ENCODE measurements at places on chromosomes 12 and 14. TPM values are rescaled to one million over a fixed set of nuclear protein-coding genes. Genes with fewer than 3 reads are reported as not detected.

DNA sequence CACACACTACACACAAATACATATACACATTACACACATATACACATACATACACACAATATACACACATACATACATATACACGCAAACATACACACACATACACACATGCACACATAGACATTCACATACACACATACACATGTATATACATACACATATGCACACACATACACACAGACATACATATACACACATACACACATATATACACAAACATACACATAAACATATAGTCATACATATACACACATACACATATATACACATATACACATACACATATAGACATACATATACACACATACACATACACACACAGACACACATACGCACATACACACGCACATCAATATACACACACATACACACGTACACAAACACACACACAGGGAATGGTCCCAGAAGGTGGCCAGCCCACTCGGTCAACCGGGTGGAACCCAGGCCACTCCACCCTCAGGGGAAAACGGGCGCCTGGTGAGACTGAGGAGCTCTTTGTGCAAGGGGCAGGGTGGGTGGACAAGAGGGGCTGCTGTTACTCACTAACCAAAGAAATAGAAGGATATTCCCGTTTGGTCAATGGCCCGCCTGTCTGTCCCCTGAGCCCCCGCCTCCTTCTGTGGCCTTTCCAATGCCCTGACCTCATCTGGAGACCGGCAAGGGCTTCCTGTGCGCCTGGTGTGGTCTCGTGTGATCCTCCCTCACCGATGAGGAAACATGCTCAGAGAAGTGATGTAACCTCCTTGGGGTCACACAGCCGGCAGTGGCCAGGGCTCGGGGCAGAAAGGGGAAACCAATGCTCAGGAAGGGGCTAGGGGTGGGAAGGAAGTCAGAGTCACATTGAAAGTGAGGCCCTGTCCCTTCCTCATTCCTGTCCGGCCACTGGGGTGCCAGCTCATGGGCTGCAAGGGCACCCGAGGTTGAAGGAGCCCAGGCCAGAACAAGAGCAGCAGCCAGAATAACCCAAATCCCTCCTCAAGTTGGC lies 5.3 kb downstream of the TRPV4 start:
- DNase-seq: peak; percentile 78

DNA sequence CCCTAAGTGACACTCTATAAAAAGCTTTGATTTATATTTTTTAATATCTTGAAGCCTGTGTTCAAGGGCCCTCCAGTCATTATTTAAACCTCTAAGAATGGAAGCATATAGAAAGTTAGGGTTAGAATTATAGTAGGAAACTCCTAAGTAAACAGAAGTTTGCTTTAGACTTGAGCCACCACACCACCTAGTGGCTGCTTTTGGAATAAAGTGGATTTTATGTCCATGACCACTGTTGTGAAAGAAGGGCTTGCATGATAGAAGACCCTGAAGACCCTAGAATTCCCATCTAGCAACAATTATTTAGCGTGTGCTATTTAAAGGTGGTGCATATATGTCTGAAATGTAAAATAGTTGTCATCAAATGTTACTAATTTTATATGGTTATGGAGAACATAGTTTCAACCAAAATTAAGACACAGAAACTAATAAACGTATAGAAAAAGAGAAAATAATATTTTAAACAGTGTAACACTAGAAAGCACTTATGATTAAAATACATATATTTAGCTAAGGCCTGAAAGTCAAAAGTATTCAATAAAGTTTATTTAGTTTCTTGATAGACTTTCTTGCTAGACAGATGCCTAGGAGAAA lies 21.3 kb downstream of the LRRIQ1 start:
- no peak for DNase-seq

GRCh38 chr14:91484186-91484585 lies 25.9 kb downstream of the PPP4R3A start:
- DNase-seq: no peak

GRCh38 chr12:87728931-87729593 lies 300.1 kb downstream of the C12orf50 start:
- no peak for DNase-seq

DNA sequence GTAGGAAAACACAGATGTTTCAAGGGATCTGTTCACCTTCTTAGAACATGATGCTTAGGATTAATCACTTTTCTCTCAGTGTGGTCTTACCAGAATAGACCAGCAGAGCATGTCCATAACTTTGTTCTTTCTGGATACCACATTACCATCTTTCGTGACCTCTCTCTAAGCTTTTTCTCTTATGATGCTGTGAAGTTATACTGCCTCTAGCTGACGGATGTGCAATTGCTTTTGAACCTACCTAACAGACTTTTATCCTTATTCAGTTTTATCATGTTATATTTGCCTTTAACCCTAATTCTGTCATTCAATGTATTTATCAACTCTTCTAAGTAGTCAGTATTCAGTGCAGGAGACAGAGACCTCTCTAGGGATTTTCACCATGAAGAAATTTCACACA lies 246.7 kb downstream of the DACT1 start:
- DNase-seq: no peak

DNA sequence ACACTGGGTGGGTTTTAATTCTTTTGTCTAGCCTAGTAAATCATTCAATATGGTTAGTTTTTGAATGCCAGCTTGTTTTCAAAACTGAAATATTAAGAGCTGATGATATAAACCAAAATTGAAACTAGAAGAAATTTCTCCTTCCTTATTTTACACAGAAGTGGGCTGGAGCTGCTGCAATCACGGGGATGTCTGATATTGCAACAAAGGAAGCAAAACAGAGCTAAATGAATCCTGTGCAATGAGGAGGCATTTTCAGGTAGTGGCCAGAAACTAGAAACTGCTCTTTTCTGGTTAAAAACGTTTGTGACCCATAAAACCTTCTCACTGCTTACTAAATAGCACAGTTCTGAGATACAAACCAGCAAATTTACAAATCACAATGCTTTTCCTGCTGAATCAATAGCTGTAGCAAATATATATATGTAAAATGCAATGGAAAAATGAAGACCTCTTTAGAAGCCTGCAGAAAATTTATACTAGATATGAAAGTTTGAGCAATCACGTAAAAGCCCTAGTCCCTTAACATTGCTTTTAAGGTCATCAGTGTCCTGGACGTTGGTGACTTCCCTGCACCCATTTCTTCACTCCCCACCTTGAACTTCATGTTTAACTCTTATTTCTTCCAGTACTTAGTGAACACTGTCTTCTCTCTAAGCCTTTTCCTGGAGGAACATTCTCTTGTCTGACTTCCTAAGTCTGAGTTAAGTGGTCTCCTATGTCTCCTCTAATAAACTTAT lies 15.9 kb upstream of the LRRK2 start:
- DNase-seq: peak; percentile 21

- DNase-seq: no peak
These were observed 46.5 kb downstream of the ST8SIA1 start for GRCh38 chr12:22287776-22288621.

DNA sequence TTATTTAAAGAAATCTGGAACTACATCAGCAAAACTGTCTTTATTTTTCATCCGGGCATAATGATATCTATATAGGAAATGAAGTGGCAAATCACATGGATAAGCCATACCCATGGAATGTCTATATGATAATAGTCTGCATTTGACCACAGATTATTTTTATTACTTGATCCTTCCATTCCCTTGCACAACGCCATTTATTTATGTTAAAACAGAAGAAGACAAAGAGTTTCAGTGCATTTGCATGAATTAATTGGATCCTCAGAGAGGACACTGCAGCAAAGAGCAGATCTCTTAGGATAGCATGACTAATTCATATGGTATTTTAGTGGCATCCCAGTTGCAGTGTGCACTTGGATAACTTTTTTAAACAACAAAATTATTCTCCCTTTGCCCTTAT lies 345.0 kb downstream of the CCDC91 start:
- DNase-seq: no peak

PAX9 gene
- not detected for total RNA-seq

GRCh38 chr12:99200711-99201384 lies 446.7 kb upstream of the GARIN6 start:
- no peak for DNase-seq
